ENCODE measurements at places on chromosomes 6 and 20. TPM values are rescaled to one million over a fixed set of nuclear protein-coding genes. Genes with fewer than 3 reads are reported as not detected.

Gene PSMB9
- 319 TPM for total RNA-seq

Gene COX4I2
- total RNA-seq, result not detected

Gene TRDN
- not detected for total RNA-seq

Gene TNNC2
- total RNA-seq, result not detected

Gene RAD21L1
- total RNA-seq, result 0.18 TPM

Gene ALDH5A1
- total RNA-seq, result 4.9 TPM

Gene NNAT
- total RNA-seq, result not detected

Gene PRRC2A
- 260 TPM for total RNA-seq

DNA sequence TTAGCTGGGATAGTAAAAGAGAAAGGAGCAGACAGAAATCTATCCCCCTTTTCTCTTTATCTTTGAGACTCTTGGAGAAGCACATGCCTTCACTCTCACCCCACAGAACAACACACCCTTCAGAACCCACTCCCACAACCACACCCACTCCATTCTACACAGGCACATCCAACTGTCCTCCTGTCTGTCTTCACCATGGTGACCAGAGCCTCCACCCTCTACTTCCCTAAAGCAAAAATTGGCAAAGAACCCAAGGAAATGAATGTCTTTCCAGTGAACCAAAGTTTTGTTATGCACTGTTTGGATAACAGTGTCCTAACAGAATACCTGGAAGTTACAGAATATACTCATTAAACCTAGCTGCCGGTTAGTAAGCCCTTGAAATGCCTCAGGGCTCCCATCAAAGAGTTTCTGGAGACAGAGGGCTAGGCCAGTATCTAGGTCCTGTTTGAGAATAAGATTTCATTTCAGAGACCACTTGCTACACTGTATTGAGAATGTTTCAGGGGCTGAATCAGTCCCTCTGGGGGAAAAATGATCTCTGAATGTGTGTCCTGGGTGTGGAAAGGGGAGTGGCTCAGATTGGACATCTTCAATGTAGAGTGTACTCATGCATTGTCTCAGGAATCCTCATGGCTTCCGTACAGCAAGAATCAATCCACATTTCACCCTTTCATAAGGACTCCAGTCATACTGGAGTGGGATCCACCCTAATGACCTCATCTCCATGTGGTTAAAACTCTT lies 101.1 kb downstream of the LY86 start:
- DNase-seq, result no peak

- DNase-seq, result no peak
Observed at GRCh38 chr20:48832405-48832730, 4.6 kb upstream of the PREX1 start.

DNA sequence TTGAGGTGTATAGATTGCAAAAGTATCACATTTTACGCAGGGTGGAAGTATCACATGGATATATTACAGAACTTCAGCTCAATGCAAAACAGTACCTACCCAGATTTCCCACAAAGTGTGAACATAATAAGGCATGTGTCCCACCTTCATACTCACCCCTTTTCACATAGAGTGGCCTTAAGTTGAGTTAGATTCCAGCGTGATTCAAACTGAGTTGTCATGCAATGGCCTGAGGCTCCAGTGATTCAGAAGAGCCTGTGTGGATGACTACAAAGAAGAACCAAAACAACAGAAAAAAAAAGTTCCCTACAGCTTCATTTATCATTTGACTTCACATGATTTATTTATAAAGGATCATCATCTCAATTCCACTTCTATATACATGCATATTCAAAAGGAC lies 309.7 kb downstream of the SLC35F1 start:
- DNase-seq, result no peak

- DNase-seq, result peak; percentile 66
Observed at GRCh38 chr20:35954907-35955251, 577 bp upstream of the SCAND1 start.

- DNase-seq, result no peak
Observed at GRCh38 chr6:158643836-158644230, 710 bp downstream of the DYNLT1 start.

GRCh38 chr6:70707893-70708292 lies 40.2 kb downstream of the SMAP1 start:
- no peak for DNase-seq

DNA sequence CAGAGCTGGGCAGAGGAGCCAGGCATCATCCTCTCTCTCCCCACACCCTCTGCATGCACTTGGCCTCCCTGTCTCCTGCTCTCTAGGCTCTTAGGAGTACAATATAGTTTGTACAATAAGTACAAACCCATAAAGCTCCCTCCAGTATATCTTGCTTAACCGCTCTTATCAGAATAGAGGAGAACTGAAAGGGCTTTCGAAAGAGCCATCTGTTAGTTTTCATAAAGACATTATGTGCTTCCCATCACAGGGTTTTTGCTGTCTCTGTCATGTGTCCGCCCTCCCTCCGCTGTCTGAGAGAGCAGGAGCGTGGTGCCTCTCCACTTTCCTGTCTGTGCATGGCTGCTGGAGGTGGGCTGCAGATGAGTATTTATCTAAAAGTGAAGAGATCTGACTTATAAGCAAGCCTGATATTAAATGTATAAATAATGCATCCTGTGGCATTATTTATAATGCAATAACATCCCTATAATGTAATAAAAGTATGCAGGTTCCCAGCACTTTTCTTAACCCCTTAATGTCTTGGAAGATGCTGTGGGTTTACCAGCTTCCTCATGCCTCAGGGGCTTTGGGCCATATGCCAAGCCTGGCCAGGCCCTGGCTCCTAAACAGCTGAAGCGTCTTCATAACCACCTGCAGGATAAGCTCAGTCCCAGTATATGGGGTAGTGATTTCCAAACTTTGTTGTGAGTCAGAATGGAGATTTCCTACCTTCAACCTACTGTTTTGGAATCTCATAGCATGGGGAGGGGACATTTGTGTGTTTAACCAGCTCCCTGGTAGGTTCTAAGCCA lies 297.1 kb downstream of the DHX35 start:
- DNase-seq, result no peak

DNA sequence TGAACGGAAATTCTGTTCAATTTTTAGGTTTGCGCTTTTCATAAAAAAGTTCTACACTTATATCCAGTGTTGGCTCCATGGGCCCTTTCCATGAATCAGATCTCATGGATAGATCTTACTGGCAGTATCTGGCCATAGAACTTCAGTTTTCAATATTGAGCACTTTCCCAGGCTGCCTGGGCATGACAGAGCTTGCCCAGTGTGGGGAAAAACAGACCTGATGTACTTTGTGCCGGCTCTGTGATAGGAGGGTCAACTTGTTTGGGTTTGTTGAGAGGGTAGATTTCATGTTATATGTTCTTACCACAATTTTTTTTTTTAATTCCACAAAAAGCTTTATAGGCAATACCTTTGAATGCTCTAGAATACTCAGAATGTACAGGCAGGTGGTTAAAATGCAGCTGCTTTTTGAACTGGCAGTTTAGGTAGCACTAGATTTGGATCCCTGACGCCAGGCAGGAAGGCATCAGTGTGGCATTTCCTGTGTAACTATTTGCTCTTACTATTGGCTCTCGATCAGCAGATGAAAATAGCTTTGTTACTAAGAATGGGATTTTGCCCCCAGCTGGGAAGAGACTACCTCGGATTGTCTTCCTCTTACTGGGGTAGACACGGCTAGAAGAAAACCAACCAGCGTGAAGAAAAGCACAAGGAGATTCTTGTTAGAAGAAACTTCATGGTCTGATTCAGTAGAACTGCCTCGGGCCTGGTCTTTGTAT lies 404.9 kb upstream of the SOX4 start:
- DNase-seq, result no peak

GRCh38 chr6:149859368-149859767 lies 4.8 kb downstream of the LRP11 start:
- DNase-seq, result no peak

- no peak for DNase-seq
Observed at GRCh38 chr6:135008941-135009290, 45.7 kb downstream of the HBS1L start.

DNA sequence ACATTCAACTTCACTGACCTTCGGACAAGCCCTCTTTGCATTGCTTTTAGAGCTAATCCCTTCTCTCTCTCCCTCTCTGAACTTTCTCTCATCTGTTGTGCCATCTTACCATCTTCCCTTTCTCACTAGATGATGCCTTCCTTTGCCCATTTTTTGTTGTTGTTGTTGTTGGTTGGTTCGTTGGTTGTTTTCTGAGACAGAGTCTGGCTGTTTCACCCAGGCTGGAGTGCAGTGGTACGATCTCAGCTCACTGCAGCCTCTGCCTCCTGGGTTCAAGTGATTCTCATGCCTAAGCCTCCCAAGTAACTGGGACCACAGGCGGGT lies 18.8 kb downstream of the MAP3K5 start:
- DNase-seq, result no peak

DNA sequence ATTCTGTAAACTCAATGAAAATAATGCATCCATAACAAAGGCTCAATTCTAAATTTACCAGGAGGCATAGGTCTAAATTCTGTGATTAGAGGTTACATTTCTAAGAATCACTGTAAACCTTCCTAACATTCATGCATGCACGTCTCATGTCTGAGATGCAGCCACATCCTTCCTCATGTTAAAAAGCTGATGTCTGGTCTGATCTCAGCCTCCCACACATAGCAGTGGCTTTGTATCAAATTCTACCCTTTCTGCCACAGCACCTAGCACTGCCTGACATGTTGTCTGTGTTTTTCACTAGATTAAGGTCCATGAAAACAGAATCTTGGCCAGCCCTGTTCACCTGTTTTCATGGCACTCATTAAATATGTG lies 171.1 kb downstream of the WDR27 start:
- DNase-seq, result peak; percentile 53

GRCh38 chr20:2851086-2851485 lies 10.5 kb downstream of the VPS16 start:
- DNase-seq, result no peak

DNA sequence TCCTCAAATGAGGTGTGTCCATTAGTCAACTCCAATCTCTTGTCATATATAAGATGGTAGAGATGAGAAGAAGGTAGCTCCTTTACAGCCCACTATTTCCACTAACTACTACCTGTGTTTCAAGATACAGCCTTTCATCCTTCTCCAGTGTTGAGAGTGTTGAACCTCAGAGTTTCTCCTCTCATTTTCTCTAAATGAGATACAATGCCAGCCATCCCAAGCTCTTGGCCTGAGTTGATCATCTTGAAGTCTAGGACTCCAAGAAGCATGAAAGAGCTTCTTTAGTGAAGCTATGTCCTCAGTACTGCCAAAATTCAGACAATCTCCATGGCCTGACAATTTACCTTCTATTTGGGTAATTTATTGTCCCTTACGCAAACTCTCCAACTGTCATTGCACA lies 548 bp upstream of the HLA-DRA start:
- no peak for DNase-seq

DNA sequence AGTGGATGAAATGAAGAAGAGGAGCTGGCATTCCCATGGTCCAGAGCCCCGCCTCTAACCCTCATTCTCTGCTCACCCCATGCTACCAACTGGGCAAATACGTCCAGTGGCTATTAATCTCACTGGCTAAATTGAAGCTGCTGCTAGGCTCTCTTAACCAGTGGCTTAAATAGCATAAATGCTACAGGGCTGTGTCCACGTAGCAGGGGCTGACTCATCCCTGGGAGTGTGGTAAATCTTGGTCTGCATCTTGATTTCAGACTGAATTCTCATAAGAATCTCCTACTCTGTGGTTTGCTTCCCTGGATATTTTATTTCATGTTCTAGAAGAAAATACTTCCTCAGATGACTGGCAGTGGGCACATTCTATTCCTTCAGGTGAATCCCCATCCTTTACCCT lies 193.1 kb upstream of the ARG1 start:
- DNase-seq, result no peak

Data from activated CD8-positive, alpha-beta T cell treated with anti-CD3 and anti-CD28 coated beads, Interleukin-2, amount 10 ng/mL, durations not matched to agents 7 days and 5 days (primary cell).